ENCODE measurements at places on chromosomes 2 and 18. TPM values are rescaled to one million over a fixed set of nuclear protein-coding genes. Genes with fewer than 3 reads are reported as not detected.
A peak's percentile ranks its signal among the peaks of the same experiment; 100 is the strongest.

GRCh38 chr2:181984814-181985631 lies 630 bp upstream of the PPP1R1C start:
- no peak for DNase-seq

DNA sequence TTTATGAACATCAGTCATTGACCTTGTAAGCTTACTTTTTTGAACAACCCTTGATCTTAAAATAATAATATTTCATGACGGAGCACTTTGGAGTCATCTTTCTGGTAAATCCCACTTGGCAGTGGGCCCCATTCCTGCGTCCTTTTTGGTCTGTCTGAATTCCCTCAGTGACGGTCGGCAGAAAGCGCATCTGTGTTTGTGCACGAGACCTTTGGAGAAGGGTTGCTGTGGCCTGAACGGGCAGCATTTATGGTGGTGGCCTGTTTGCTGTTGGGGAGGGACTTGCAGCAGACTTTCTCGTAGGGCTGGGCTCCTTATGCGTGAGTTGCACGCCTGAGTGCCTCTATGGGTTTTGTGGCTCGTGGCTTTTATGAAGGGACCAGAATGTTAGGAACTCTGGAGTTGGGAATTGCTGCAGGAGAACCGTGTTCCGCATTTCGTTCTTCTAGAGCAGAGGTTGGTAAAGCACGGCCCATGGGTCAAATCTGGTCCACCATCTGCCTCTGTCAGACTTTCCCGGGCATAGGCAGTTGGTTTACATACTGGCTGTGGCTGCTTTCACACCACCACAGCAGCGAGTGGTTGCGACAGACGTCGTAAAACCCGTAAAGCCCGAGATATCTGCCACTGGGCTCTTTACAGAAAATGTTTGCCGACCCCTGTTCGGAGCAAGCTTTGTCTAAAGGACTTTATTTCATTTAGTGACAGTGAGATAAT lies 30.8 kb downstream of the LPIN1 start:
- no peak for DNase-seq

DNA sequence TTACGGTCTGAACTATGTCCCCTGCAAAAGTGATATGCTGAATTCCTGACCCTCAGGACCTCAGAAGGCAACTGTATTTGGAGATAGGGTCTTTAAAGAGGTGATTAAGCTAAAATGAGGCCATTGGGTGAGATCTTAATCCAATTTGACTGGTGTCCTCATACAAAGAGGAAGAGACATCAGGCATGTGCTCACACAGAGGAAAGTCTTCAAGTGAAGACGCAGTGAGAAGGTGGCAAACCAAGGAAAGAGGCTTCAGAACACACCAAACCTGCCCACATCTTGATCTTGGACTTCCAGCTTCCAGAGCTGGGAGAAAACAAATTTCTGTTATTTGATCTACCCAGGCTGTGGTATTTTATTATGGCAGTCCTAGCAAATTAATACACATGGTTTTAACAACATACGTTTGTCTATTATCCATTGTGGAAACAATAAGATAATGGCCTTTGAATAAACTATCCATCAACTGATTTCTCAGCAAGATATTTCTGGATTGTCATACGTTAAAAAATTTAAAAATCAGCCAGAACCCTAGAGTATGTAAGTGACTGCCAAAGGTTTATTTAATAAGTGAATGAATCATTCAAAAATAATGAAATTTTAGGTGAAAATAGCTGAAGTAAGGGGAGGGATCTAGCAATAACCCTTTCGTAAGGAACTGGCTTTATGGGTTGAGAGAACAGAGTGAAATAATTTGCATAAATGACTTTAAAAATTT lies 6.5 kb downstream of the WIPF1 start:
- no peak for DNase-seq

- peak; percentile 38 for DNase-seq
These were observed 57.8 kb upstream of the MC2R start for GRCh38 chr18:13973061-13973575.

- DNase-seq = no peak
These were observed 51.1 kb upstream of the FN1 start for GRCh38 chr2:215487002-215487372.

The NT5C1B gene
- not detected for total RNA-seq

DNA sequence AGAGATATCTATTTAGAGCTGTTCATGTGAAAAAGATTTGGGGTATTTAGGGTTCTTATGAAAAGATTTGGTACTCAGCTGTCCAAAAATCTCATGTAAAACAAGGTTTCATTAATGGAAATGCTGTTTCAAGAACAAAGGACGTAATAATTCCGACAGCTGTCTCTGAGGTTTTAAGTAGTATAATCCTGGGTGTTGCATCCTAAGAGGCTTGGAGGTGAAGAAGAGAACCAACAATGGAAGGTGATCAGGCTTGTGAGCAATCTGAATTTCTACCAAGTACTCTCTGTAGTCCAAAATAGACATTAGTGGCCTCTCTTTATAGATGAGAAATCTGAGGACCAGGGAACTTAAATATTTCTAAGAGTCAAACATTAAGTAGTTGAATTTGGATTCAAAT lies 205.1 kb downstream of the BABAM2 start:
- no peak for DNase-seq

GRCh38 chr18:44696892-44697291 lies 16.2 kb downstream of the SETBP1 start:
- DNase-seq = no peak

DNA sequence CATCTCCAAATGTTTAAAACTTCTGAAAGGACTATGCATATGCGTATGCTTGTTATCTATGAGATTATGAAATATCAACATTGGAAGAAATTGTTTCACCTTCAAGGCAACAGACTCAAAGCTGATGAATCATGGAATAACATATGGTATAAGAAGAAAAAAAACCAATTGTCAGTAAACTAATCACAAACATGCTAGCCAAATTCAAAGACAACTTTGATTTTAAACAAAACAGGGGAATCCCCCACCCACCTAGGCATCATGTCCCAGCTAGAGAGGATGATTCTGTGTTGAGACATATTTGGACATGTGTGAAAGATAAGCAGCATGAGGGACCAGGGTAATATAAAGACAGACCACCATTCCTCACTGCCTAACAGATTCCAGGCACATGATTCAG lies 147.7 kb downstream of the WDPCP start:
- DNase-seq = no peak

- no peak for DNase-seq
These were observed 73.6 kb downstream of the GTF3C3 start for GRCh38 chr2:196725882-196726281.

The CYP1B1 gene
- total RNA-seq = 4.1 TPM

DNA sequence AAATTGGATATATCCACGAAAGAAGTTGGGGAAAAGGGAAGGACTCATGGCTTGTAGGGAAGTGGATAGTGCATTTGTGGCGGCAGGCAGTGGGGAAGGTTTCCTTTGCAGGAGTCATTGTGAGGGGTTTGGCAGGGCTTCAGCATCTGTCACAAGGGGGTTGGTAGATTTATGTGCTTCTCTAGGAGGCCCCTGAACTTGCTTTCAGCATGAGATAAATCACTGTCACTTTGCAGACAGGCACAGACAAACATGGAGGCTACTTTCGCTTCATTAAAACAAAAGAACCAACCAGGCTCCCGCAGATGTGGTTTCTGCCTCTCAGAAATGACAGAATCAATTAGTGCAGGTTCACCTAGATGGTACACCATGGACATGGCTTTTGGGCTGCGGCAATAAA lies 340.7 kb downstream of the TGIF1 start:
- DNase-seq = no peak

The SPR gene
- total RNA-seq = 13.0 TPM

DNA sequence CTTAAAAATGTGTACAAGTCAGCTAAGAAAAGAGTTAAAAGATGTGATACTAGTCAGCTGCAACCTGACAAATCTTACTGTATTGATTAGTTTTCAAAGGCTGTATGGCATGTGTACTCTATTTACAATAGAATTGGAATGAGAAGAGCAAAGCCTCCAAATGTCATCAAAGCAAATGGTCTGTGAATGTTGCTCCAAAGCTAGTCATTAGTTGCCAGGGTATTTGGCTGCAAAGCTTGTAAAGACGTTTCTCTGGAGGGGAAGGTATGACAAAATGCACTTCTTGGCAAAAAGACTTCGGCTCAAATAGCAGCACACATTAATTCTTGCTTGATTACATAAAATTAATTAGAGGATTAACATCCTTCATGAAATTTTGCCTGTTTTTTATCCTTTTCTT lies 59.3 kb downstream of the ETAA1 start:
- DNase-seq = no peak

- DNase-seq = no peak
These were observed 21.3 kb downstream of the MALT1 start for GRCh38 chr18:58692422-58693185.

GRCh38 chr18:50008306-50008705 lies 186.6 kb downstream of the MYO5B start:
- no peak for DNase-seq

The FN1 gene
- 111 TPM for total RNA-seq

- DNase-seq = no peak
These were observed 168.7 kb downstream of the TMEM247 start for GRCh38 chr2:46647766-46648742.

DNA sequence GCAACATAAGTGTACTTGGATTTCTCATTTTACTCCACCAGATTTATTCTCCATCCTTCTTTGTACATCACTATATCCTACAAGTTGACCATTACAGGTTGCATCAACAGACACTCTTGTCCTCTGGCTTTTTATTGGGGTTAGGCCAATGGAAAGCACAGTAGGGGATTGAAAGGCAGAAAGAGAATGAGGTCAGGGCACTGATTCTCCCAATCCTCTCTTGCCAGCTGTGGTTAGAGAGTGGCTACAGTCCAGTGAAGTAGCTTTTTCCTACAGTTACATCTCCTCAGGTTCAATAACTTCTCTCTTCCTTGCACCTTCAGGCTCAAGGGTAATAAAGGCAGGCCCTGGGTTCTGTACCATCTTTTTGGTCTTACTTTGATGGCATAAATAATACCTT lies 20.2 kb upstream of the COL5A2 start:
- DNase-seq = no peak

DNA sequence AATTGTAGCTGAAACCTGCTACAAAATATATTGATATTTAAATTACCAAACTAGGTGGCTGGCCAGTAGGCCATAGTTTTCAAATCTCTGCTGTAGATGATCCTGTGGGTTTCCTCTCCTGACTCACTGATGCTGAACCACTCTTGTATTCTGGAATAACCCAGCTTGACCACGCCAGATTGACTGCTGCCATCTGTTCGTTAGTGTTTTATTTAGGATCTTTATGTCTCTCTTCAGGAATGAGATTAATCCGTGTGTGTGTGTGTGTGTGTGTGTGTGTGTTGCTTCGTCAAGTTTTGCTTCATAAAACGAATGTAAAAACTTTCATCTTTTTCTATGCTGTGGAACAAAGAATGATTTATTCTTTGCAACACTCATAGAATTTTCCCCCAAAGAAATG lies 187.1 kb downstream of the DYSF start:
- no peak for DNase-seq

Data from WTC11 (cell line).